ENCODE measurements at places on chromosomes 4 and X.

GRCh38 chr4:161714931-161715330 lies 448.9 kb downstream of the FSTL5 start:
- no peak for DNase-seq

- no peak for DNase-seq
These were observed 230.1 kb downstream of the SHROOM3 start for GRCh38 chr4:76665153-76665552.

GRCh38 chr4:153790962-153791551 lies 2.2 kb upstream of the SFRP2 start:
- no peak for DNase-seq

DNA sequence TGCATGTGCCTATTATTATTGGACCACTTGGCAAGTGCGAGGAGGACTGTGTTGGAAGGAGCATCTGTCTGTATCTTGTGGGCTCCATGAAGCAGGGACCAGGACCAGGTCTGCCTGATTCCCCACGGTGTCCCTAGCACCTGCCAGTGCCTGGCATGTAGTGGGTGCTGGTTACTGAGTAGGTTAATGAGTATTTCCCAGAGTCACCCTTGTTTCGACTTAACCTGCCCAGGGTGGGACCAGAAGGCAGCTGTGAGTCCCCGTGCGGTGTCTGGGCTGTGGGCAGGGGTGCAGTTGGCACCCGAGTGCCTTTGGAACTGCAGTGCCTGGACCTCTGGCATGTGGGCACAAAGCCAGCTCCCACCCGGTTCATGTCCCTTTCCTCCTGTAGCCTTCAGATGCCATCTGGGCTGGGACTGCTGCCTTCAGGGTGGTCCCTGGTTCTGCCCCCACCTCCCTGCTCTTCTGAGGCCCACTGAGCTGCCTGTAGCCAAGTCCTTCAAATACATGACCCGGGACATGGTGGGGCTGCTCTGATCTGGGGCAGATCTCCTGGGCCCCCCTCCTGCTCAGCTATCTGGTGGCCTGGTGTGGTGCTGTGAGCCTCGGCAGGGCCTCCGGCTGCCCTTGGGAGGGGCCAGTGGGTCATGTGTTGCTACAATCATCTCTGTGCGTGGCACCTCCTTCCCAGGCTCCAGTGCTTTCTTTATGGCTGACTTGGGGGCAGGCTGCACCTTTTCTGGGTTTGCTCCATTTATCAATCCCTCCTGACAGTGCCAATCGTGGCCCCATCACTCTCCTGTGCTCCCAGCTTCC lies 53.0 kb upstream of the SORCS2 start:
- DNase-seq: no peak

- DNase-seq: no peak
These were observed 14.4 kb downstream of the ADRA2C start for GRCh38 chr4:3780347-3781171.

DNA sequence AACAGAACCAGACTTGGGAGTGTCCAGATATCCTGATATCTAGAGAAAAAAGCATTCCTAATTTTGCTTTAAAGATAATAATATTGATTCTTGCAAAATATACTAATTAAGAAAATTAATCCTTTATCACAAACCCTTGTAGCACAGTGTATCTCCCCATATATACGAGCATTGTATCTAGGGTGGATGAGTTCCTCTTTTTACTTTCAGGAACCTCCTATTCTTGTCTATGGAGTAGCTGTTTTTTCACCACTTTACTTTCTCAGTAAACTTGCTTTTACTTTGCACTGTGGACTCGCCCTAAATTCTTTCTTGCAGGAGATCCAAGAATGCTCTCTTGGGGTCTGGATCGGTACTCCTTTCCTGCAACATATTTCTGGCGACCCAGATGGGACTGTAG lies 103.9 kb downstream of the GLUD2 start:
- DNase-seq: no peak

DNA sequence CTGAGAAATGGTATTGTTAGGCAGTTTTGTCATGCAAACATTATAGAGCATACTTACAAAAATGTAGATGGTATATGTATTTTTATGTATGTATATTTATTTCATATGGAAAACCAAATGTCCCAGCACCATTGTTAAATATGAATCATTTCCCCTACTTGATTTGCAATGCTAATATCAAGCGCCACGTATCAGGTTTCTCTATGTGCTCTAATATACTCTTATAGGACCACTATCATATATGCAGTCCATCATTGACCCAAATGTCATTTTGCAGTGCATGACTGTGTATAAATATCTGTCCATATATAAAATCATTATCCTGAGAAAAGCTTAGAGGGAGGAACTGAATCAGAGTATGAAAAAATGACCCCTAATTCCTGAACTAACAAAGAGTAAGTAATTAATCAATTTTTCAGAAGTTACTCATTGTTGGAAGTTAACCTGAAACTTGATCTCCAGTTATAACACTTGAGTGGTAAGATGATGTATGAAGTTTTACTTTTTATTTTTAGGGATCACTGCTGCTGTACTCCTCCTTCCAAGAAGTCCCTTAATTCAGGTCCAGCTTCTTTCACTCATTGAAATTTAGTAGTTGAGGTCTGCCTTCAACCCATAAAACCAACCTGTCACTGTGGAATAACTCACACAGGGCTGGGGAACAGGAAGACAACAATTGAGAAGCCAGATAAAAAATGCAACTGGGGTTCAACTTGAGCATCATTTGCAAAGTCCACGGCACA lies 134.8 kb upstream of the LDB2 start:
- no peak for DNase-seq

- no peak for DNase-seq
These were observed 65.0 kb downstream of the TSPAN7 start for GRCh38 chrX:38626296-38626695.

DNA sequence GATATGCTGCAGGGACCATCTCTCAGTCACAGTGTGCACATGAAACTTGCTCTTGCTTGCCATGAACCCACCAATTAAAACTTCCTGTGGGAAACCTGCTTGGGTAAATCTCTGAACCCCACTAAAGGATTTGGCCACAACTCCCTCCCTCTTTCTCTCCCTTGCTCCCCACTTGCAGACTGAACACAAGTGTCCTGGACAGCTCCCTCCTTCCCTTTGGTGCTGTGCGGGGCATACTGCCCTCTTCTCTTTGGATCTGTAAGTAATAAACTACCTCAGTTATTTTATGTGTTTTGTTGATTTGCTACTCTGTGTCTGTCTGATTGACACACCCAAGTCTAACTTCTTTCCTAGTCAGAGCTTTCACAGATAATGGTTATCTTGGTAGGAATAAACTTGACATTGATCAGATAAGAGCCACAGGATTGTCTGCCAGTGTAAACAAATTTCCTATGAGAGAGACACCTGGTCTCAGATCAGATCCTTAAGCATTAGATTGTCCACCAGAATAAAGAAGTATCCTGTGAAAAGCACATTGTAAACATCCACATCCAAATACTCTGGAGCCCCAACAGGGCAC lies 41.8 kb downstream of the SULT1E1 start:
- DNase-seq: no peak

GRCh38 chrX:113421432-113421831 lies 580.8 kb upstream of the AMOT start:
- no peak for DNase-seq
